Pericardium fibroblast (primary cell): ENCODE measurements at places on chromosomes 4 and X. TPM values are rescaled to one million over a fixed set of nuclear protein-coding genes. Genes with fewer than 3 reads are reported as not detected.

Gene TXK
- not detected in 2 replicates for total RNA-seq

Gene SAGE1
- total RNA-seq: not detected in 2 replicates

Gene RBM46
- 0.34 TPM in 1 of 2 replicates, not detected in the other for total RNA-seq

Gene CSAG1
- total RNA-seq: not detected in 2 replicates

Gene VGLL1
- not detected in 2 replicates for total RNA-seq

Gene FGB
- total RNA-seq: not detected in 2 replicates

Gene MAP7D2
- total RNA-seq: 0.09 and 0.35 TPM in 2 replicates

Gene PRDM8
- 2.2 and 6.2 TPM in 2 replicates for total RNA-seq

Gene TRPC3
- 0.09 TPM in 1 of 2 replicates, not detected in the other for total RNA-seq

Gene NAP1L2
- total RNA-seq: not detected in 2 replicates

Gene DGAT2L6
- not detected in 2 replicates for total RNA-seq

Gene TMSB15A
- 1.8 TPM in 1 of 2 replicates, not detected in the other for total RNA-seq

Gene FAM156A
- total RNA-seq: 9.6 and 11.2 TPM in 2 replicates

Gene TEX13D
- not detected in 2 replicates for total RNA-seq

Gene TMEM255A
- total RNA-seq: 0.26 TPM in 1 of 2 replicates, not detected in the other

Gene CTAG1A
- not detected in 2 replicates for total RNA-seq

Gene NDNF
- 1.1 TPM in 1 of 2 replicates, not detected in the other for total RNA-seq

Gene UGT2A1
- total RNA-seq: not detected in 2 replicates

Gene PABPC1L2B
- total RNA-seq: not detected in 2 replicates

Gene GAGE12E
- total RNA-seq: not detected in 2 replicates

Gene CNGA2
- not detected in 2 replicates for total RNA-seq

Gene PRDM5
- 5.8 and 12.1 TPM in 2 replicates for total RNA-seq

Gene RNF128
- total RNA-seq: 0.17 TPM in 1 of 2 replicates, not detected in the other

Gene CT45A2
- not detected in 2 replicates for total RNA-seq

Gene HSFX2
- 0.68 TPM in 1 of 2 replicates, not detected in the other for total RNA-seq

Gene ADH1B
- total RNA-seq: 64.5 and 317 TPM in 2 replicates

Gene USP46
- total RNA-seq: 11.0 and 11.7 TPM in 2 replicates

Gene TBC1D1
- 39.5 and 55.0 TPM in 2 replicates for total RNA-seq

Gene LRP2BP
- total RNA-seq: under 0.01 TPM in 1 of 2 replicates, not detected in the other

Gene AFF2
- total RNA-seq: 0.34 and 0.35 TPM in 2 replicates

Gene TMEM150C
- total RNA-seq: 0.09 and 0.23 TPM in 2 replicates

Gene PPARGC1A
- 0.23 and 2.3 TPM in 2 replicates for total RNA-seq

Gene PLP1
- 2.5 and 5.8 TPM in 2 replicates for total RNA-seq

Gene TIGD4
- 0.12 TPM in 1 of 2 replicates, not detected in the other for total RNA-seq

Gene POLN
- total RNA-seq: 1.1 and 1.9 TPM in 2 replicates

Gene EVC2
- 9.7 and 9.8 TPM in 2 replicates for total RNA-seq

Gene GPC3
- total RNA-seq: 32.3 and 39.1 TPM in 2 replicates

Gene UGT2A3
- not detected in 2 replicates for total RNA-seq

Gene MAGEA1
- not detected in 2 replicates for total RNA-seq

Gene SORBS2
- total RNA-seq: 6.6 and 17.3 TPM in 2 replicates

Gene EDA2R
- total RNA-seq: 2.0 and 13.9 TPM in 2 replicates

Gene PAK3
- 0.09 and 0.12 TPM in 2 replicates for total RNA-seq

Gene SHOX
- not detected in 2 replicates for total RNA-seq

Gene LIMCH1
- total RNA-seq: 4.8 and 6.2 TPM in 2 replicates

Gene DSPP
- total RNA-seq: not detected in 2 replicates

Gene CAPN6
- not detected in 2 replicates for total RNA-seq

Gene GDPD2
- not detected in 2 replicates for total RNA-seq

Gene P2RY4
- total RNA-seq: not detected in 2 replicates

Gene SCRG1
- total RNA-seq: 1.4 and 7.1 TPM in 2 replicates

Gene ATP10D
- 10.7 and 21.8 TPM in 2 replicates for total RNA-seq

Gene GPRIN3
- total RNA-seq: 0.34 and 0.47 TPM in 2 replicates

Gene MAMLD1
- total RNA-seq: 3.7 and 9.0 TPM in 2 replicates

Gene RBMXL3
- total RNA-seq: not detected in 2 replicates

Gene SPATA18
- total RNA-seq: 2.9 and 7.7 TPM in 2 replicates

Gene AADAT
- 6.1 and 6.5 TPM in 2 replicates for total RNA-seq
